ENCODE measurements at places on chromosomes 13 and 19.

GRCh38 chr13:90427322-90428272, 919.9 kb upstream of the MIR17HG start:
- DNase-seq: no peak

DNA sequence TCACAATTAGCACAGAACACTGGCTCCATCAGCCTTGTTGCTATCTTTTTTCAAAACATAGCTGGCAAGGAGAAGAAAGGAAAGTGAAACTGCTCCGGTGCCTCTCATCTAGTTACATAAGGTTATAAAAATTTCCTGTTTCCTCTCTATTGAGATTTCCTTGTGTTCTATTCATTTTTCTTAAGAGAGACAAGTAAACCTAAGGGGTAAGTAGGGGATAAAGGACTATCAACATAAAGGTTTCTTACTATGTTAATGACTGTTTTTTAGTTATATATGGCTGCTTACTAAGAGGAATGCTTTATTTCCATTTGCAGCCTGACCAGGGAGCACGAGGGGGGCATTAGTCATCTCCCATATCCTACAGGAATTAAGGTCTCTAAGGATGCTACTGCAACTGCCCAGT, 73.2 kb upstream of the MLNR start:
- DNase-seq: no peak

DNA sequence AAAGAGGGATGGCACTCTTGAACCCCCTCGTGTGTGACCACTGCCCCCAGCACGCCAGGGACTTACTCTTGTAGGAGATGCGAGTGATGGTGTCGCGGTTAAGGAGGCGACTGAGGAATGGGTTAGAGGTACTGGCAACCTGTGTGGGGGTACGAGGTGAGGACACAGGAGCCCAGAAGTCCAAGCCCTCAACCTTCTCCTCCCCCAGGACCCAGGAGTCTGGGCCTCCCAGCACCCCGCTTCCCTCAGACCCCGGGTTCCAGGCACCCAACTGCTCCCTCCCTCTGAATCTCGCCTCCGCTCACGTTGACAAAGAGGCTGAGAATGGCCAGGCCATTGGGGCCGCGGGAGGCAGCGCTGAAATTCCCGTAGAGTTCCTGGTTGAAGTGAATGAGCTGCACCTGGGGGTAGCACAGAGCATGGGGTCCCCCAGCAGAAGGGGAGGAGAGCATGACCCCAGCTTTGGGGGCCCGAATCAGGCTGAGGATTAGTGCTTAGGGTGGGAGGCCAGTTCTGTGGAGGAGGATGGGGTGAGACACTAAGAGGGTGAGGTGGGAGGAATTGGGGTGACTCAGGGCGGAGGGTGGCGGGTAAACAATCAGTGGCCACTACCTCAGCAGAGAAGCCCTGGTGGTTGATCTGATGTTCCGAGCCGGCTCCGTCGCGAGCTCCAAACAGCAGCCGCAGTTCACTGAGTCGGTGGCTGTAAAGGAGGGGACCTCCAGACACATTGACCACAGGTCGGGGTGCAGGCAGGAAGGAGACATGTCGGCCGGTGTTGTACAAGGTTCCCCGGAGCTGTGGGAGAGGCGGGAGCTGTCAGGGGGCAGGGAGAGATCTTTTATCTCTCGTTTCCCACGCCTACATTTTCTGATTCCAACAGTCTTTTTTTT, 2.5 kb upstream of the DBP start:
- no peak for DNase-seq

- no peak for DNase-seq
Measured at GRCh38 chr13:37775871-37776270, 93.7 kb downstream of the TRPC4 start.

DNA sequence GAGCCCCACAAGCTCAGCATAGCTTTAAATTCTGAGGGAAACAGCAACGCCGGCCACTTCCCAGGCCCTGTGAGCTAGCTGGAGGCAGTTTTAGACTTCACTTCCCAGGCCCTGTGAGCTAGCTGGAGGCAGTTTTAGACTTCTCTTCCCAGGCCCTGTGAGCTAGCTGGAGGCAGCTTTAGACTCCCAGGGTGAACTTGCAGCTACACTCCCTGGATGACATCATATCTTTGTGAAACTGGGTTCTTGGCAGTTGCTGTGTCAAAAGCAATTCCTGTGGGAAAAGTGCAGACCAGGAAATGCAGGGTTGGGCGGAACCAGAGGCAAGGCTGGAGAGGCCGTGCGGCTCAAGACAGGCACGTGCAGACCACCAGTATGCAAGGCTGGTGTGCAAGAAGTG, 12.7 kb downstream of the SOX1 start:
- DNase-seq: no peak

- DNase-seq: no peak
Measured at GRCh38 chr13:73810647-73811046, 323.6 kb downstream of the KLF12 start.

GRCh38 chr19:18205200-18205892, 1.5 kb upstream of the RAB3A start:
- peak; percentile 32 for DNase-seq

GRCh38 chr13:22014469-22014868, 343.6 kb downstream of the FGF9 start:
- no peak for DNase-seq

DNA sequence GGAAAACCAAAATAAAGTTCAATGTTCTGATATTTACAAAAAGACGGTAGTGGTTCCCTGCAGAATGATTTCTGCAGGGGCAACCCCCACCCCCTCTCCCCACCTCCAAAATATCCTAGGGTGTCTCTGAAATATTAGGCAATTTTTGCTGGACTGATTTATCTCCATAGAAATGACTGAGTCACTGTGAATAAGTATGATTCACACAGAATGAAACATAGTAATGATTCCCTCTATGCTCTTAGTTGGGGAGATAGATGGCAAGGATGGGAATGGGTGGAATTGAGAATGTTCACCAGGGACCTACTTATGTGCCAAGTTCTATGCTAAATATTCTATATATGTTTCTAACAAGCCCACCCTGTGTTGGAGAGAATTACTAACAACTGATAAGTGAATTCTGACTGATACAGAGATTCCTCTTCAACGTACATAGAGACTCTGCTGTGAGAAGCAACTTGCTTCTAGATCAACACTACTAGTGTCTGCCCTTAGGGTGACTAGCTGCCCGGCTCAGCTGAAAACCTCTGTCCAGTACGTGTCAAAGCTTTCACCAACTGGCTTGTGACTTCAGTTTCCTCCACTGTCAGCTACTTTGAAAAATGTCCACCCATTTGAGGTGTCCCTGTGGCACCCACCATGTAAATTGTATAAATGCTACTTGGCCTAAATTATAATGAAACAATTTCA, 38.4 kb upstream of the RAP2A start:
- DNase-seq: no peak

DNA sequence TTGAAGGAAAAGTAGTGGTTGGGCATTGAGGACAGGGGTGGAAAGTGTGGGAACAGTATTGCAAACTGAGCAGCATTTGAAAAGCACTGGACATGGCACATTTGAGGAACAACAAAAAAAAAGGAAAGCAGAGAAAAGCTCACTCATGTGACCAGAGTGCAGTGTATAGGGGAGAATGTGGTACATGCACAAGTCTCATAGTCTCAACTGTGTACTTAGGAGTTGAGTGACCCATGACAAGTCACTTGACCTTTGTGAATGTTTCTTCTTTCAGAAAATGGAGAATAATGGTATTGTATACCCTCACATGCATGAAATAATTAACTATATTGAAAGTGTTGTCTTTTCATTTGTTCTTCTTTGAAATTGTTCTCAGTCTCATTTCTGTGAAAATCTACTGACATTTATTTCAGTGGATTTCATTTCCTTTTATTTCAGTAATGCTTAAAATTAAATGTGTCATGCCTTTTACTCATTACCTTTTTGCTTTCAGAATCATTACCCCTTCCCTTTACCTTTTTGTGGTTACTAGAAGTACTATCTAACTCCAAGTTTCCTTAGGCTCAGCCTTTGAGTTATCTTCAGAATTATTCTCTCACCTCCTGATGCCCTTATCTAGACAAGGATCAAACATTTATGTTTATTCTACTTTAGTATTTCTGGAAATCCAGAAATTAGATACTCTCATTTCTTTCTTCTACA, 79.1 kb upstream of the MLNR start:
- no peak for DNase-seq

DNA sequence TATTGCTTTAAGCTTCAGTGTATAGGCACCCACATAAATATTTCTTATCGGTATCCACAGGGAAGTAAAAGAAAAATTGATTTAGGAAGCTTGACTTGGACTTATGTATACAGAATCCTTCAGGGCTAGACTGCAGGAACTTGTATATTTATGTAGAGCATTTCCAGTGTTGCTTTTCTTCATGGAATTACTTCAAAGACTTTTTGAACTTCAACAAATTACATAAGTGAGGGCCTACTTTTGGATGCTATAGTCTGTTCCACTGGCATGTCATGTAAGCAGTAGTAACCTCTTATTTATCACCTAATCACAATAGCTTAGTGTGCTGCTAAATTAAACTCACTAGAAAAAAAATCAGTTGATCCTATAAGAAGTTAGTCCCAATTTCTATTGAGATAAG, 557.9 kb upstream of the SLITRK6 start:
- no peak for DNase-seq

GRCh38 chr13:47955836-47956235, 45.2 kb downstream of the SUCLA2 start:
- no peak for DNase-seq

DNA sequence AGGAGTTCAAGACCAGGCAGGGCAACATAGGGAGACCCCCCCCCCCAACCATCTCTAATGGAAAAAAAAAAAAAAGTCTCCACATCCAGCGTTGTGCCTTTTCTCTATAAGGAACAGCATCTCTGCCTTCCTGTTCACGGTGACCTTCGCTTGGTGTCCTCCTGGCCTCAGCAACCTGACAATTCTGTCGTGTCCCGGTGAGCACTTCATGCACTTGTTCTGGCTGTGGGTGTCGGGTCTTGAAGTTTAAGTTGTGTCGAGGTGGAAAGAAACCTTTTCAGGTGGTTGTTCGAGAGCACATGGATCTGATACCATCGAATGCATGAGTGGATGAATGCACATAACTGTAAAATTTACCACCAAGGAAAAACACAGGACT, 594 bp downstream of the ZNF559 start:
- no peak for DNase-seq

- DNase-seq: no peak
Measured at GRCh38 chr13:77820431-77821149, 98.0 kb downstream of the EDNRB start.

- DNase-seq: no peak
Measured at GRCh38 chr13:37403776-37404527, 194.6 kb downstream of the POSTN start.

DNA sequence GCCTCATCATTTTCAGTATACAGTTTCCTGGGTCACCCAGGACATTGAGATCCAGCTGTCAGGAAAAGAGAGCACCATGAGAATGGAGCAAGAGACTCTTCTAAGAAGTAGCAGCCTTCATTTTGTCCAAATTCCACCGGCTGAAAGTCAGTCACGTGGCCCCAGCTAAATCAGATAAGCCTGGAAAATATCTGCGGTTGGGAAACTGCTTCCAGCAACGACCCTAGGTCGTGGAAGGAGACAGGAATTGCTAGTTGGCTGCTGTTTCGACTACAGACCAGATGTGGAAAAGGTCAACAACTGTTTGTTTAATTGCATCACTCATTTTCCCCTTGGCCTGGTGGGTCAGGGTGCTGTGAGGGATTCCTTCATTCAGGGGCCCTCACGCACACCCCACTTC, 107.0 kb downstream of the ZNF536 start:
- DNase-seq: no peak

DNA sequence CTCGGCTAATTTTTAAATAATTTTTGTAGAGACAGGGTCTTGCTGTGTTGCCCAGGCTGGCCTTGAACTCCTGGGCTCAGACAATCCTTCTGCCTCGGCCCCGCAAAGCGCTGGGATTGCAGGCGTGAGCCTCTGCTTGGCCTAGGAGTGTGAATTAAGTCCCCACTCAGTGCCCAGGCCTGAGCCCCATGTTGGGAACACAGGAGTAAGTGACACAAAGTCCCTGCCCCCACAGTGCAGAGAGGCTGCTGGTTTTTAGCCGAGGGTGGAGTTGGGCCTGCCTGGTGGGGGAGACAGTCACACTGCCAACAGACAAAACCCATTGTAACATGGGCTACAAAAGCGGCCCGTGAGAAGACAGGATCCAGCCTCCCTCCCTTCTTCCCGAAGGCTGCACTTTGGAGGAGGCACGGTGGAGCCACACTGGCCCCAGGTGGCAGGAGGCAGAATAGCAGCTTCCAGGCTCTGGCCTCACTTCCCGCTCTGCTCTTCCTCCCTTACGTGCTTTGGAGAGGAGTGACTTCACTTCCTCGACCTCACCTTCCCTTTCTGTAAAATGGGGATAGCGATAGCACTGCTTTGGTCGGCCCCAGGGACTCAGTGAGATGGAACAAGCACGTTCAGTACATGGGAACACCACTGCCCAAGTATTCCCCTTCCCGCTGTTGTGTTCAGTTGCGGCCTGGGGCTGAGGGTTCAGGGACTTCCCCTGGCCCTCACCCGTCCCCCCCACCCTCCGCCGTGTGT, 15.2 kb upstream of the EHD2 start:
- DNase-seq: peak; percentile 22

DNA sequence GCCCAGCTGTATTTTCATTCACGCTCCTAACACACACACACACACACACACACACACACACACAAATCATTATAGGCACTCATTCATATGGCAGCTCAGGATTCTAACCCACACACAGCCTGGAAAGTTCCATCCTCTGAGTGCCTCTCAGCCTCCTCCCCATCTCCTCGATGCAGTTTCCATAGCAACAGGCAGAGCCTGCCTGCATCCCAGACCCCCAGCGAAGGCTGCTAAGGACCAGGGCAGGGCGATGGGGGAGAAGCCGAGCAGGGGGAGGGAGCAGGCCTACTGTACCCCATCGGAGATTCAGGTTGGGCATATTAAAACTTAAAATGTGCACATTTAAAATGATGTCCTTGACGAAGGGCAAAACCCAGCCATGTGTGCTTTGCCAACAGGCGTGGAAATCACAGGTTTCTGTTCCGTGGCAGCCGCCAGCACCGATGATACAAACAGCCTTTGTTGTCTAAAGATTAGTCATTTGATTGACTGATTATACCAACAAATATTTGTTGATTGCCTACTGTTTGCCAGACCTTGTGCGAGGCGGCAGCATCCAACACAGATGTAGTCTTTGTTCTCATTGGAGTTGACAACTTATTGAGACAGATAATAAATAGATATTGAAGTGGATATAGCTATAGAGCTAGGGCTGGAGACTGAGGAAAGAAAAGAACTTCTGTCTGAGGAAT, 43.8 kb upstream of the USP29 start:
- DNase-seq: no peak

GRCh38 chr13:45925151-45925550, 73.6 kb upstream of the SIAH3 start:
- no peak for DNase-seq

DNA sequence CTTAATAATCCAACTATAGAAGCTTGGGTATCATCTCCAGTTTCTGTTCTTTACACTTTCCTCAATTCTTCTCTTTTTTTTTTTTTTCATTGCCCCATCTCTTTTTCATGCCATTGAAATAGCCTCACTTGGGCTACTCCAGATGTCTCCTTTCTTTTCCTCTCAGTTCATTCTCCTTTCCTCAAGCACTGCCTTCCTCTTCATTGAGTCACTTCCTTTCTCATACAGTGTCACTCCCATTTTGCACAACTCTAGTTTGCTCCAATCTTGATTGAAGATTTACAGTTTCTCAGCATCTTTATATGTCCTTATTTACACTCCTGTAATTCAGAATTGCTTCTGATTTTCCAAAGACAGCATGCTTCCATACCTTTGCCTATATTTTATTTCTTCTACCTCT, 61.3 kb downstream of the IPO5 start:
- DNase-seq: no peak

Measured in stimulated activated CD8-positive, alpha-beta memory T cell treated with anti-CD3 and anti-CD28 coated beads, Interleukin-4, amount 100 ng/mL, for 1 hour (primary cell).